Fibroblast of gingiva (primary cell): ENCODE measurements at places on chromosomes 16 and 17.

- DNase-seq = no peak
Measured at GRCh38 chr16:11329891-11330290, 15.4 kb upstream of the RMI2 start.

DNA sequence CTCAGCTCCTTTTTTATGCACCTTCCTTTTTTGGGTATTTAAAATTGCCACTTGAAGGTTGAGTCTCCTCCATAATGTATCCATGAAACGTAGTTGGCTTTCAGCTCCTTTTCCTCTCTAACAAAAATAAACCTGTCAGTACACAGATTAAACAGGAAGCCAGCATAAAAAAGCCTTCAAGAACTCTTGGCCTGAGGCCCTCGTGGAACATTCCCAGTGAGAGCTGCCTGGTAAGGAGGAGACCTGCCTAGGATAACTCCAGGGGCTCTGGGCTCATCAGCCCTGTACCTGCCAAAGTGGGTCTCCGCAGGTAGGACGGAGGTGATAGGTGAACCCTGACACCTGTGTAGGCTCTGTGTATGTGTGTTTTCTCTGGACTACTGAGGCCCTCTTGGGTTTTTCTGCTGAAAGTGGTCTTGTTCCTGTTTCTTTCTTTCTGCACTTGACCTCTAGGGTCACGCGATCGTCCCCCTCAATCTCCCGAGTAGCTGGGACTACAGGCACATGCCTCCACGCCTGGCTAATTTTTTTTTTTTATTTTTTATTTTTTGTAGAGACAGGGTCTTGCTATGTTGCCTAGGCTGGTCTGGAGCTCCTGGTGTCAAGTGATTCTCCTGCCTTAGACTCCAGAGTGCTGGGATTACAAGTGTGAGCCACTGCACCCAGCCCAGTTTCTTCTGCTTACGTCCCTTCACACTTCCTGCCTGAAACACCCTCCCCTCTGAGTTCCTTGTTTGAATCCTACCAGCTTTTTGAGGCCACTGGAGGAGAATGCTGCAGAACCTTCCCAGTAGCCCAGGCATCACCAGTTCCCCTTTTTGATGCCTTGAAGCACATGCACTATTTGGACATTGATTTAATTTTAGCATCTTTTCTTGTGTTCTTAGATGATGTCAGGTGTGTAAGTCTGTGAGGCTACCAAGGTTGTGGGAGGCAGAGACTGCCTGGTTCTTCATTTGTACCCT, 9.8 kb downstream of the PGS1 start:
- DNase-seq = no peak

- DNase-seq = peak; percentile 12
Measured at GRCh38 chr17:2111691-2112090, 56.8 kb downstream of the HIC1 start.

- DNase-seq = no peak
Measured at GRCh38 chr17:39628655-39629493, 2.1 kb downstream of the PPP1R1B start.

- DNase-seq = no peak
Measured at GRCh38 chr16:659618-660017, 8.3 kb upstream of the RHOT2 start.

DNA sequence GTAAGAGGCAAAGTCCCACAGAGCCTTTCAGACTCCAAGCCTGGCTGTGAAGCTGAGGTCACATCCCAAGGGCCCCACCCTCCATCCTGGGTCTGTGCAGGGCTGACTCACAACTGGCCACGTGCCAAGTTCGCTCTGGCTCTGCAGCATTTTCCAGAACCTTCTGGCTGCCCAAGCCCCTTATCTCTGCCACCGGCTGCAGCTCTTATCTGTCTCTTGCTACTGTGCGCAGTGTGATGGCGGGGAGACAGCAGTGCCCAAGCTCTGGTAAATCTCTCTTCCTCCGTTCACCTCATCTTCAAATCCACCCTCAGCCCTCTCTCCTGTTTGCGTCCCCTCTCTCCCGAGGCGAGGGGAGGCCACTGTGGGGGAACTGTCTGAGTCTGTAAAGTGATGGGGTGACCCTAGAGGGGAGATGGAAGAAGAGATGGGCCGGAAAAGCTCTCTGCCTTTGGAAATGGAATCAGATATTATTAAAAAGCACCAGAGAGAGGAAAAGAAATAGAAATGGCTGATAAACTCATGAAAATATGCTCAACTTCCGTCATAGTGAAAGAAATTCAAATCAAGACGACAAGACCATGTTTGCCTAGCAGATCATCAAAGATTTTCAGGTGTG, 162.7 kb upstream of the CDC42EP4 start:
- DNase-seq = no peak

DNA sequence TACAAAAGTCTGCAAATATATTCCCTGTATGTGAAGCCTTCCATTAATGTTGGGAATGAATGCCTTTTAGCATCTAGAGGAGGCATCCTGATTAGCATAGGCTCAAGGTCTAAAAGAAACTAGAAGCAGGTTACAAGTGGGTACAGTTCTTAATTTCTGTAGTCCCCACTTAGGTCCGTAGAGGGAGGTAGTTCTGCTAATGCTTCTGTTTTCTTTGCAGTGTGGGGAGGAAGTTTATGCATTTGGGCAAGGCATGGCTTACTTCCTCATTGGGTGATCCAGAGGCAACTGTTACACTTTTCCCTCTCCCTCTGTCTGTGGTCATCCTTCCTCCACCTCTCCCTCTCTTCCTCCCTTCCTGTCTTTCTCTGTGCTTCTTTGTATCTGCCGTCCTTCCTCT, 108.4 kb upstream of the ZKSCAN2 start:
- no peak for DNase-seq

DNA sequence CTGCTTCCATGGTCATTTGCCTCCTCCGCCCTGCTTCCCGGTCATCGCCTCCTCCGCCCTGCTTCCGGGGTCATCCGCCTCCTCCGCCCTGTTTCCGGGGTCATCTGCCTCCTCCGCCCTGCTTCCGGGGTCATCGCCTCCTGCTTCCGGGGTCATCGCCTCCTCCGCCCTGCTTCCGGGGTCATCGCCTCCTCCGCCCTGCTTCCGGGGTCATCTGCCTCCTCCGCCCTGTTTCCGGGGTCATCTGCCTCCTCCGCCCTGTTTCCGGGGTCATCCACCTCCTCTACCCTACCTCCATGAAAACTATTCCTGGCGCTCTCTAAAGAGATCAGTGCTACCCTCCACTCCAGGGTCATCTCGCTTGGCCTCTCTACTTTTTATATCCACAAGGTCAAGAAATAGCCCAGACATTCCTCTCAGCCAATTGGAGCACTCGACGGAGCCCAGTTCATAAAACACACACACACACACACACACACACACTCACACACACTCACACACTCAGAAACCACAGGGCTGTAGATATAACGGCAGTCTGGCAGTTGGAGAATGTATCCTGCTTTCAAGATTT, 44.8 kb downstream of the TRARG1 start:
- DNase-seq = no peak

GRCh38 chr17:1067282-1067956, 70.5 kb downstream of the TIMM22 start:
- no peak for DNase-seq

DNA sequence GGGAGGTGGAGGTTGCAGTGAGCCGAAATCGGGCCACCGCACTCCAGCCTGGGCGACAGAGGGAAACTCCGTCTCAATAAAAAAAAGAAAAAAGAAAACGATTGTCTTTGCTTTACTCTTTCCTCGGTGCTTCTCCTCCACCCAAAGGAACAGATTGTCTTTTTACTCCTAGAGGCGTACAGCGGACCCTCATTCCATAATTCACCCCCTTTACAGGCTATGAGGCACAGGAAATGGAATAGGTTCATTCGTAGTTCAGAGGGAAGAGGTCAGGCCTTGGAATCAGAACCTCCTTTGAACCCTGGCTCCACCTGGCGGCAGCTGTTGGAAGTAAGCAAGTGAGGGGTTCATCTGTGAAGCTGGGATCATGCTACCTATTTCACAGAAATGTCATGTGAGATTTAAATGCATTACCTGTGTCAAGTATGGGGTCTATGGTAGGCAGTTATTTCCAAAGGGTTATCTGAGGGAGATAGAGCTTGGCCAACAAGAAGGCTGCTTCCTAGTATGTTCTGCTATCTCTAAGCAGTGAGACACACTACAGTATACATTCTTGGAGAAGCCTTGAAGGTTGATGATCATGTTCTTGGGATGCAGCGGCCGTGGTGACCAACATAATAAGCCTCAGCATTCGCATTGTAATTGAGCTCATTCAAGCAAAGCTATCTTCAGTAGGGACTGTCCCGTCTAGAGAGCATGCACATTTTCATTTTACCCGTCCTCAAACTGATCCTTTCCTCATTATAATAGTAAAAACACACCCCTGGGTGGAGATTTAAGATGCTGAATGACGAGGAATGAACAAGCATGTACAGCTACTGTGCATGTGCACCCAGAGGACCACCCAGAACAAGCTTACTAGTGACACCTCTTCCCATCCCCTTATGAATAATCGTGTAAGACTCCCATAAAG, 18.7 kb upstream of the ZNF689 start:
- peak; percentile 56 for DNase-seq

GRCh38 chr16:69711115-69711740, 15.1 kb downstream of the NQO1 start:
- DNase-seq = no peak

GRCh38 chr17:14739656-14740431, 439.0 kb downstream of the HS3ST3B1 start:
- no peak for DNase-seq

- DNase-seq = peak; percentile 62
Measured at GRCh38 chr17:76550712-76551615, 11.1 kb downstream of the PRCD start.

DNA sequence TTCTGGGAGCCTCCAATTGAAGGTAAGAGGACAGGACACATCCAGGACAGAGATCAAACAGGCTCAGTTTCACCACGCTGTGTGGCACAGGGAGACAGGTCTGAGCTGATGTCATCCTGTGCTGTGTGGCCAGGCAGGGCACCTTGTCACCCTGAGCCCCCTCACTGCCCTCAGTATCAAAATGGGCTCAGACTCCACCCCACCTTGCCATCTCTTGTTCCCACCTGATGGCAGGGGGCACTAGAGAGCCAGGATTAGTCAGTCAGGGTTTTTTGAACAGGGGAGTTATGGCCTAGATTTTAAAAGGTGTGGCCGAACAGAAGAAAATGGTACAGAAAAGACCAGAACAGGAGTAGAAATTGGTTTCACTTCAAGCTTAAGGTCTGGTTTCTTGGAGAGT, 2.6 kb downstream of the KAT2A start:
- no peak for DNase-seq

DNA sequence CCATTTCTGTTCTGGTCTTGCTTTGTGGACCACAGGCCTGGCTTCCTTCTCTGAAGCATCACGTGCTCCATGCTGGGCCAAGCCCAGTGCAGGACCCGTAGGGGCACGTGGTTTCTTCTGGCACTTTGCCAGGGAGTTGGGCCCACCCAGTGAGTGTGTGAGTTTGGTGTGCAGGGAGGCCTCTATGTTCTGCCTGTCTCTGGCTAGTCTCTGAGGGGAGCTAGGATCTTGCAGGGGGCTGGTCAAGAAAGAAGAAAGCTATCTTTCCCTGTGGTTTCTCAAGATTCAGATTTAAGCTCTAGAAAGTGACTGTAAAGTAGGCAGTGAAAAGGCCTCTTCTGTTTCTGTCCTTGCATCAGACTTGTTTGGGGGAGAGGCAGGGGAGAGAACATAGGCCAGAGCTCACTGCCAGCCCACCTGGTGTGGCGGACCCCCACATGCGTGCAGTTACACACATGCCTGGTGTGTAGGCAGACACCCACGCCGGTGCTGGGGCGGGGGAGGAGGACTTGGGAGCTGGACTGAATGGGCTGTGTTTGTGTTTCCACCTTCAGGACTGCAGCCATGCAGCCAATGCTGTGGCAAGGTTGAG, 11.8 kb downstream of the LASP1 start:
- DNase-seq = no peak

DNA sequence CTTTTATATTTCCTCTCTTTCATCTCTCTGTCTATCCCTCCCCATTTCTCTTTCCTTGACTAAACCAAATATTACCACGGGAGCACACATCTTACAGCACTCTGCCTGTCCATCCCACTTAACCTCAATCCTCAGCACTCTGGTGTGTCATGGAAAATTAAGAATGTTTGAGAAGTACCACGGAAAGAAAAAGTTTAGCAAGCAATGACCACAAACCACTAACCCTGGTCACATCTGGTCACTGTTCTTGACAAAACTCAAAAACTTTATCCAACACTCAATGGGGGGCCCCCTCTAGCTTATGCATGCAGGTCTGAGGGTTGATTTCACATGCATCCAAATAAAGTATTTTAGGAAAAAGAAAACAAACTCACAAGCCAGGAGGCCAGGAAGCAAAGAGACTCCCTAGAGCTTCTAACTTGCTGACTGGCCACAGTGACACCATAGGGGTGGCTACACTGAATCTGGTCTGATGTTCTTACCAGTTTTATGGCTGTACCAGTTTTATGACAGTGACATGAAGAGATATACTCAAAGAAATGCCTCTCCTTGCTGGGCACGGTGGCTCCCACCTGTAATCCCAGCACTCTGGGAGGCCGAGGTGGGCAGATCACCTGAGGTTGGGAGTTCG, 229.2 kb downstream of the STX8 start:
- DNase-seq = peak; percentile 90

GRCh38 chr16:49504626-49505025, 131.0 kb downstream of the C16orf78 start:
- DNase-seq = no peak

DNA sequence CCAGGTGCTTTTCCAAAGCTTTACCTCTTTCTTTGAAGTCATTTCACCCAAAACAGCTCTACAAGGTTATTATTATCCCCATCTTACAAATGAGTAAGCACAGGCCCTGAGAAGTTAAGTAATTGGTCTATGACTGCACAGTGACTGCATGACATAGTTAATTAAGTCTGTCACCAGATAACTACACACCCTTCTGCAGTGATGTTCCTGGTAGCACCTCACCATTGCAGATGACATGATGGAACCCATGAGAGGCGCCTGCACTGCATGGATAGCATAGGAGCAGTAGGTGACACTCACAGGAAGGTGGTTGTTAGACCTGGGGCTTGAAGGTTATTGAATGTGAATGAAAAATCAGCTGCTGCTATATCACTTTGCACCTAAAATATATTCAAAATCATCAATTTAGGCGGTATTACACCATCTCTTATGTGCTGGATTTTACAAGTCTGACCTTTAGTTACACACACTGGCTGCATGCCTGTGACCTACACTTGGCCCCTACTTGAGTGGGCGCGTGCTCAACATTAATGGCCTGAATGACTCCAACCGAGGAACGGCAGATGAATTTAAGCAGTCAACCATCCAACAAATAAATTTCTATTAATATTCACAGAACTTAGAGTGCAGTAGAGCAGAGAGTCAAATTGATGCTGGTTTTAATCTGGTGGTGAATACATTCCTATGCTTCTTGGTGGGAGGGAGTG, 239.6 kb downstream of the CDH11 start:
- DNase-seq = no peak

- DNase-seq = no peak
Measured at GRCh38 chr17:61064087-61064951, 335.3 kb upstream of the TBX2 start.

DNA sequence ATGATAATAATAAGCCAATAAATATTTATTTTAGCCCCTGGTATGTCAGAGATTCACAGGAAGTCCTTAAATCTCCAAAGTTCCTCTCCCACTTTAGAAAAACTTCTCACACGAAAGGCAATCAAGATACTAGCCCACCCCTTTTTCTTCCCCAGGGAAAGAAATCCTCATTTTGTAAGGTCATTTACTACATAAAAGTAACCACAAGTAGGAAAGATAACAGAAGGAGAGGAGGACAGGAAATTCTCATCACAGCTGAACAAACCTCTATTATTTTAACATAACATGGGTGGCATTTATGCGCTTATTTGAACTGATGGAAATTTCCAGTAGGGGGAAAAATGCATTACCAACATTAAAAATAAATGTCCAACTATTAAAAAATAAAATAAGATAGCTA, 3.4 kb downstream of the FAM222B start:
- no peak for DNase-seq
